ENCODE measurements at places on chromosomes 7 and 10. TPM values are rescaled to one million over a fixed set of nuclear protein-coding genes. Genes with fewer than 3 reads are reported as not detected.

GRCh38 chr7:28804990-28805389 is 153.1 kb downstream of the TRIL start:
- DNase-seq = peak; percentile 46
- no peaks in the 10 kb centered on the region for H3K4me1 ChIP-seq
- H3K27me3 ChIP-seq = no peaks in the 10 kb centered on the region
- H3K27ac ChIP-seq = no peak overlapping the region
- no peak overlapping the region for H3K4me3 ChIP-seq

IPMK gene
- 3.6 TPM for polyA plus RNA-seq

LIPN gene
- not detected for polyA plus RNA-seq

GRCh38 chr10:118950190-118950680 is 79.3 kb upstream of the NANOS1 start:
- H3K4me1 ChIP-seq = peaks cover 31% of the 10 kb centered on the region
- no peak overlapping the region for H3K27ac ChIP-seq
- H3K36me3 ChIP-seq = no peaks in the 10 kb centered on the region
- H3K4me3 ChIP-seq = no peak overlapping the region
- H3K27me3 ChIP-seq = no peaks in the 10 kb centered on the region
- no peak for DNase-seq
